AG09309 (cell line): ENCODE measurements at places on chromosomes 5 and 9.

GRCh38 chr9:127011772-127012171 is 97.2 kb downstream of the RALGPS1 start:
- DNase-seq, result no peak

DNA sequence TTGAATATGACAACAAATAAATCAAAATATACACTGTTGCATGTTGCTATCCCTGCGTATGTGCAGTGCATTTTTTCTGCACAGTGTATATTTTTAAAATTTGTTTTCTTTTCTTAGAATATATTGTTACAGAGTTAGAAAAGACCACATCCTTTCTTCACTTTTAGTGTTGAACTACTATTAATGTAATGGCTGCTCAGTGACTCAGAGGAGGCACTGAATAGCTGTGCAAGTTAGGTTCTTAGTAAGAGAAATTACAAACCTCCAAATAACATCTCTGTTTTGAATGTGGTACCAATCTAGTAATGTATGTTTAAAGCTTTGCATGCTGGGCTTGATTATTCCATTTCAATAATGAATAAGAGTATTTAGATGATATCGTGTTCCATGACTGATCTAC is 208.9 kb upstream of the PRR16 start:
- DNase-seq, result no peak

DNA sequence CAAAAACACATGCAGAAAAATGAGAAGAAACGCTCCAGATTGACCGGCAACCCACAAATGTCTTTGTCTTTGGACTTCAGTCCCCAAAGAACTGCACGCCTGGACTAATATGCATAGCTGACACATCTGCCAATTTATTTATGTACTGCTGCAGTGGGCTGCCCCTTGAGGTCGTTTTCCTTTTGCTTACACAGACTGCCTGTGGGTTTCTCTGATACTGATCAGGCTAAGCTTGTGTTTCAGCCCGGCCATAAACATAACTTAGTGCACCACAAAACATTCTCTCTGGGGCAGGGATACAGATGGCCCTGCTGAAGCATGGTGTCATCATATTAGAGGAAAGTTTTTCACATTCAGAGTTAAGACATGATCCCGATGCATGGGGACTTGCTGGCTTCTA is 75.4 kb downstream of the NUDT12 start:
- no peak for DNase-seq

GRCh38 chr9:125743682-125744428 is 3.3 kb upstream of the PBX3 start:
- no peak for DNase-seq

- DNase-seq, result no peak
Observed at GRCh38 chr5:172871536-172871935, 37.5 kb downstream of the ERGIC1 start.

- no peak for DNase-seq
Observed at GRCh38 chr5:91016954-91017700, 366.0 kb downstream of the ARRDC3 start.

- DNase-seq, result peak; percentile 29
Observed at GRCh38 chr9:131019388-131020239, 10.6 kb downstream of the LAMC3 start.

- DNase-seq, result no peak
Observed at GRCh38 chr5:66888613-66889012, 292.4 kb downstream of the MAST4 start.

DNA sequence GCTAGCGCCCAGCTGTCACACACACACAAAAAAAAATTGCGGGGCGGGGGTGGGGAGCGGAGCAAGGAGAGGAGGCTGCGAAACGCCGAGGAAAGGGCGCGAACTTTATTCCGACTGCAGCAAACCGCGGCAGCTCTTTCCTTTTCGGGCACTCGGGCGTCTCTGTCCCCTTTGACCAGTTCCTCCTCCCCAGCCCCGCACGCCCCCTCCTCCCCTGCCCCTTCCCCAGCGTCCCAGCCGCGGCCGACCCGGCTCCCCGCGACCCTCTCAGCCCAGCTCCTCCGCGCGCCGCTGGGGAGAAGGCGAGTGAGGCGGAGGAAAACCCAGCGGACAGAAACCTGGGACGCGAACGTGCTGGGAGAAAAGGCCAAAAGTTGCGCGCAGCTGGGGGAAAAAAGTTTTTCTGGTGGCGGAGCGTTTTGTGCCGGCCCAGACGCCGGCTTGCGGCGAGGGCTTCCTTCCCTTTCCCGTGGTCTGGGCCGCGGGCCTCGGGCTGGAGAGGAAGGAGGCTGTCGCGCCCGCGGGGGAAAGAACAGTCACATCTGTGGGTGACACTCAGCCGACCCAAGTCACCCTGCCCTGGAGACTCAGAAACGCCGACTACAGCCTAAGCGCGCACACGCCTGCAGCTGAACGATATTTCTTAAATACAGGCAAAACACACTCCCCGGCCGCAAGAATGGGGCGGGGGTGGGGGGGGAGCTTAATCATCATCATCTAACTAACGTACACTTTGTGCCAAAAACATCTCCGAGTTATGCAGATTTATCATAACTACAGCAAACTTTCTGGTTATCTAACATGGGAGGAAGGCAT is 1.1 kb upstream of the BNC2 start:
- no peak for DNase-seq

- no peak for DNase-seq
Observed at GRCh38 chr9:6703898-6704639, 53.7 kb upstream of the KDM4C start.

- DNase-seq, result no peak
Observed at GRCh38 chr9:127611603-127611898, 526 bp upstream of the STXBP1 start.

DNA sequence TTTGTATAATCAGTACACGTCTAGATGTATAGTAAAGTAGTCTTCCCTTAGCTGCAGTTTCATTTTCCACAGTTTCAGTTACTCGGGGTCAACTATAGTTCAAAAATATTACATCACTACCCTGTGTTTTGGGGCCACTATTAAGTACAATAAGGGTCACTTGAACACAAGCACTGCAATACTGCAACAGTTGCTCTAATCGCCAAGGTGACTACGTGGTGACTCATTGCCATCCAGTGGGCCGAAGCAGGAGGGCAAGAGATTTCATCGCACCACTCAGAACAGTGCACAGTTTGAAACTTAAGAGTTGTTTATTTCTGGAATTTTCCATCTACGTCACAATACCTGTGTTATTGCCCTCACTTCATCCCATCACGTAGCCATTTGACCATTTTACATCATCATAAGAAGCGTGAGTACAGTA is at the start of gene ARL14EPL:
TSS of gene ARL14EPL (plus strand) at position 379 of the 424 bp plus-strand sequence. CDS start 18,994 bp downstream, outside the sequence.
- DNase-seq, result peak; percentile 44

DNA sequence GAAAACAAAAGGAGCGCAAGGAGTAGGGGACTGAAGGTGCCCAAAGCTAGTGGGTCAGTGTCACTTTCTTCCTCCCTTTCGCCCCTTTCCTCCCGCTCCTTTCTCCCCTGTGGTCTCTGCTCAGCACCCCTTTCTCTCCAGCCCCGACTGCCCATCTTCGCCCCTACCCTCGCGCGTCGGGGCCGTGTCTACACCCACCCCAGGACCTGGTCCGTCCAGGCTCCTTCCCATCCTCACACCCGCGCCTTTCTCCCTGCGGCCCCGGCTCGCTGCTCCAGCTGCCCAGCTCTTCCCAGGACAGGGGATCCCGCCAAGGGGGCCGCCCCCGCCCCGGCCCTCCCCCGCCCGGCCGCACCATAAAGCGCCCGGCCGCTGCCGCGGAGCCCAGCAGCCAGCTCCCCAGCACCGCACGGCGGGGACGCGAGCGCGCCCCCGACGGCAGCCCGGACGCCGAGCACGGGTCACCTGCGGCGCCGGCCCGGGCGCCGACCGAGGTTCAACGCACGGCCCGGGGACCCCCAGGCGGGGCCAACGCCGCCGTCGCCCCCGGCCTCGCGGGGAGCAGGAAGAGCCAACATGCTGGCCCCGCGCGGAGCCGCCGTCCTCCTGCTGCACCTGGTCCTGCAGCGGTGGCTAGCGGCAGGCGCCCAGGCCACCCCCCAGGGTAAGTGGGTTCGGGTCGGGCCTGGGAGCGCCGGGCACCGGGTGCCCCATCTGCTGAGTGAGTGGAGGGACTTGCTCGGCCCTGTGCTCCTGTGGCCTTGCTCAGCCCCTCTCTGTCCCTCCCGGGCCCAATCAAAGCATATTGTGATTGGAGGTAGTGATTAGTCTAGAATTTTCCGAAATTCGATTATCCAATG is at the start of gene THBS4:
TSS of gene THBS4 (plus strand) at position 387 of the 860 bp plus-strand sequence. CDS start at position 577, 190 bp downstream.
- DNase-seq, result no peak

DNA sequence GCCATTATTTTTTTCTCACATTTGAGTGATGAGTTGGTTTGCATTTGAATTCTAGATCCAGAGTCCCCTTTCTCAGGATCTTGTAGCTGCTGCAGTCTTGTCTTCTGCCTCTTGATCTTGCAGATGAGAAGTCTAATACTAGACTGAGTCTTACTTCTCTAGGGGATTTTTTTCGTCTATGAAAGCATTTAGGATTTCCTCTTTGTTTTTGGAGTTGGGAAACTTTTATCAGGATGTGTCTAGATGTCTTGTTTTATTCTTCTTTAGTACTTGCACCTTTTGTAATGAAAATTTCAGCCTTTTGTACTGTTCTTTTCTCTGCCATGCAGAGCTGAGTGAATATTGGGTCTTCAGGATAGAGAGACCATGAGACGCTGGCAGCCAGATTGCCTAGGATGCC is 65.4 kb downstream of the ZNF618 start:
- no peak for DNase-seq

DNA sequence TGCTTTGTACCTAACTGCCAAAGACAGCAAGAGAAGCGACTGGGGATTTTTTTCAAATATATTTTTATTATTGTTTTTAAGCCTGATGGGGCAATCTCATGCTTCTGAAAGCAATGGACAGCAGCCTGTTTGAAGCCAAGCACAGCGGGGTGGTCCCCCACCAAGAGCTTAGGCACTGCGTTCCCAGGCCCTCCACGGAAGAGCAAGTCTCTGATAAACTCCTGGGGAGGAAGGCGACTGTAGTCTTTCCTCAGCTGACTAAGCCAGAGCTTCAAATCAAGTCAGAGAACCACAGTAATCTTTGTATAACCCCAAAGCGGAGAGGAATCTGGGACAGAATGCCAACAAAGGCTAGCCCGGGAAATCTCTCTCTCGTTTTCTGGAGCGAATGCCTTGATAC is 54.4 kb downstream of the ARSB start:
- no peak for DNase-seq

- no peak for DNase-seq
Observed at GRCh38 chr5:148708854-148709253, 54.5 kb upstream of the HTR4 start.

DNA sequence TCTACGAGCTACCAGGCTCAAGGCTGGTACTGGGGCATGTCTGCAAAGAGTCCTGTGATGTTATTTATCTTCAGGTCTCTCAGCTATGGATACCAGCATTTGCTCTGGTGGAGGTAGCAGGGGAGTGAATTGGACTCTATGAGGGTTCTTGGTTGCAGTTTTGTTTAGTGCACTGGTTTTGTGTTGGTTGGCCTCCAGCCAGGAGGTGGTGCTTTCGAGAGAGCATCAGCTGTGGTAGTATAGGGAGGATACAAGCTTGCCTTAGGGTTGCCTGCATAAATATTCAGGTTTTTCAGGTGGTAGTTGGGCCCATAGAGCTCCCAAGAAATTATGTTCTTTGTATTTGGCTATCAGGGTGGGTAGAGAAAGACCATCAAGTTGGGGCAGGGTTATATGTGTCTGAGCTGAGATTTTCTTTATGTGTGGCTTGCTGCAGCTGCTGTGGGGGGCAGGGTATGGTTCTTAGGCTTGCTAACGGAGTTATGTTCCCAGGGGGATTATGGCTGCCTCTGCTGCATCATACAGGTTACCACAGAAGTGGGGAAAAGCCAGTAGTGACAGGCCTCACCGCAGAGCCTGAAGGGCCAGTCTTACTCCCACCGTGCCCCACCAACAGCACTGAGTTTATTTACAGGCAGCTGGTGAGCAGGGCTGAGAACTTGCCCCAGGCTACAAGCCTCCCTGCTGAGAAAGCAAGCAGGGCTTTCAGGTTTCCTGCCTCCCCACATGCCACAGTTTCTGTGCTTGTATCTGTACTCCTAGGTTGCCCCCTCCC is 9.7 kb upstream of the RIOK2 start:
- no peak for DNase-seq
